CD4-positive, alpha-beta T cell treated with Interleukin-17A for 1 hour (primary cell): ENCODE measurements at places on chromosomes 4 and X.
A peak's percentile ranks its signal among the peaks of the same experiment; 100 is the strongest.

DNA sequence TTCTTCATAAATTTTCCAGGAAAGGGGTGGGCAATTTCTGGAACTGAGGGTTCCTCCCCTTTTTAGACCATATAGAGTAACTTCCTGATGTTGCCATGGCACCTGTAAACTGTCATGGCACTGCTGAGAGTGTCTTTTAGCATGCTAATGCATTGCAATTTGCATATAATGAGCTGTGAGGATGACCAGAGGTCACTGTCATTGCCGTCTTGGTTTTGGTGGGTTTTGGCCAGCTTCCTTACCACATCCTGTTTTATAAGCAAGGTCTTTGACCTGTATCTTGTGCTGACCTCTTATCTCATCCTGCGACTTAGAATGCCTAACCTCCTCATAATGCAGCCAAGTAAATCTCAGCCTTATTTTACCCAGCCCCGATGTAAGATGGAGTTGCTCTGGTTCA lies 577.8 kb downstream of the NLGN4X start:
- DNase-seq: no peak

DNA sequence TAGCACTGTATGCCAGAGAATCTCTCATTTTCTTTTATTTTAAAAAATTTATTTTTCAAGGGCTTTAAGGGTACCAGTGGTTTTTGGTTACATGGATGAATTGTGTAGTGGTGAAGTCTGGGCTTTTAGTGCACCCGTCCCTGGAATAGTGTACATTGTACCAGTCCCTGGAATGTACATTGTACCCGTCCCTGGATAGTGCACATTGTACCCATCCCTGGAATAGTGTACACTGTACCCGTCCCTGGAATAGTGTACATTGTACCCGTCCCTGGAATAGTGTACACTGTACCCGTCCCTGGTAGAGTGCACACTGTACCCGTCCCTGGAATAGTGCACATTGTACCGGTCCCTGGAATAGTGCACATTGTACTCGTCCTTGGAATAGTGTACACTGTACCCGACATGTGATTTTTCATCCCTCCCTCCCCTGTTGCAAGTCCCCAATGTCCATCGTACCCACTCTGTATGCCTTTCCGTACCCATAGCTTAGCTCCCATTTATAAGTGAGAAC lies 56.1 kb upstream of the HELT start:
- no peak for DNase-seq

DNA sequence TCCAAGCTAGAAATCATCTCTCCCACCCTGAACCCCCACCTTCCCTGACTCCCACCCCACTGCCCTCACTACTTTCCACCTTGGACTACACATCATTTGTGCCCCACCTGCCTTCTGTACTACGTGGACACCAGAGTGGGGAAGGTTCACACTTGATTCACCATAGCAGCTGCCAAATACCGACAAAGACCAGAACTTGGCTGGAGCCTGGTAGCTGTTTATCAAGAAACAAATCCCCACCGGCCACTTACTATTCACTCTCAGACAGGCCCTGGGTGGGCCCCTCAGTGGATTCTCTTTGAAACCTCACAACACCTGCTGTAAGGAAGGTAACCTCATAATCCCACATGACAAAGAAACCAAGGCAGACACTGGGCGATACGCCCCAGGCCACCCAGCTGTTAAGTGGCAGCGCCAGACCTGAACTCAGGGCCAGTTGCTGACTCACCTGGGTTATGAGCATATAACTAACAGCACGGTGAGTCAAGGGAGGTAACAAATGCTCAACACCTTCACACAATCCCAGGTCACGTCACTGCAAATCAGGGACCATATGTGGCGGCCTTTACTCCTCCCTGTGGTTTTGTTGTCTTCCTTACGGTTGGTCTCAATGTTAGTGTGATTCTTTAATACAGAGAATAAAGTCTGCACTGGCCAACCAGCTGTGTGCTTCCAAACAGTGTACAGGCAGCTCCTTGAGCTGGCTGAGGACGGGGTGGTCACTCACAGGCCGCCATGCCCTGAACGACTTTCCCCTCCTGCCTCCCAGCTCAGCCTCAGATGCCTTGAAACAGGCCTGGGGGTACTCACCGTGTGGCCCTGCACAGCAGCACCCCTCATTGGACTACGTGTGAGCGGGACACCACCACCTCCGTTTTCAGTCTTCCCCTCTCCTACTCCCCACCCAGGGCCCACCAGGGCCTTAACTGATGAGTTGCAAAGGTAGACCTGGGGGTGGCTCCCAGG lies 7.5 kb downstream of the WDR1 start:
- DNase-seq: peak; percentile 57

GRCh38 chr4:139208404-139208945 lies 31.5 kb upstream of the ELF2 start:
- DNase-seq: peak; percentile 41

DNA sequence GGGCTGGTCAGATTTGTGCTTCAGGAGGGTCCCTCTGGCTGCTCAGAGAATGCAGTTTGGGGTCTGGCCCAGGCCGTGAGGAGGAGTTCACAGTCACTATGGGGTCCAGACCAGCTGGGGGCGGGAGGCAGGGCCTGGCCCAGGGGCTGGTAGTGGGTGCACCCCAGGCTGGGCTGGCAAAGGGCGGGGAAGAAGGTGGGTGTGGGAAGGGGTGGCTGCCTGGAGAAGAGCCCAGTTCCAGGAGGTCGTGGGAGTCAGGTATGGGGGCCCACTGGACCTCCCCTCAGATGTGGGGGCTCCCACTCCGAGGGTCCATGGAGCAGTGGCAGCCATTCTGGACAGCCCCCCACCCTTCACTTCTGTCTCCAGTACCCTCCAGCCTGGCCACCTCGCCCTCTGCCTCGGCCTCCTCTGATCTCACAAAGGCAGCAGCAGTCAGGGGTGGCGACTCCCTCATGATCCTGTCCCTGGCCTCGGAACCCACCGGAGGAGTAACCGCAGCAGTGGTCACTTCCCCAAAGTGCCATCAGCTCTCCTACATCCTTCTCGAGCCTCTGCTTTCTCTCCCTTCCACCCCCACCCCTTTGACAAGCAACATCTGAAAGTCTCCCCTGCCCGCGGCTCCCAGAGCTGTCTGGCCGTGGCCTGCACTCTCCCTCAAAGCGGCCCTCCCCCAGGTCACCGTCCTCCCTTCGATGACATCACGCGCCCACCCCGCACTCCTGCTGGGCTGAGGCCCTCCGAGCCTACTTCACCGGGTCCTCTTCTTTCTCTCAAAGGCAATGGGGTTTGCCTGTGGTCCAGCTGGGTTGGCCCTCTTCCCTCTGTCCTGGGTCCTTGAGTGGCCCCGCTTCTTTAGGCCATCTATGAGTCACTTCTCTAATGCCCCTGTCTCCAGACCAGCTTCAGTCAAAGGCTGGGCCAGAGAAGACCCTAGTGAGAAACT lies 1.7 kb upstream of the SLC6A8 start:
- no peak for DNase-seq

DNA sequence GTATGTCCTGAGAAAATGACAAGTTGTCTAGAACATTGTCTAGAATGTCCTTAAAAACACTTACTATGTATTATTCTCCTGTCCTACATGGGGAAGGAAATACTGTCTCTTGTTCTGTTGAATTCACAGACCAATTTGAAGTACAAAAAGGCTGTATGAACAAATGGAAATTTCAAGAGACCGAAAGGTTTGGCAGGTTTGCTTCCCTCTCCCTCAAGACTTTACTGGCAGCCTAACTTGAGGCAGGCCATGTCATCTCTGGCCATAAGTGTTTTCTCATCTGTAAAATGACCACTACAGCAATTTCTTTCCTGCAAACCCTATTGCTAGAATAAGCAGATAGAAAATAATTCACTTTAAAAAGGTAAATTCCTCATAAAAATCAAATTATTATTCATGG lies 191.2 kb upstream of the BMP3 start:
- DNase-seq: no peak

GRCh38 chr4:103786014-103786413 lies 66.2 kb upstream of the TACR3 start:
- no peak for DNase-seq

GRCh38 chr4:86686741-86687140 lies 92.6 kb downstream of the PTPN13 start:
- DNase-seq: no peak

DNA sequence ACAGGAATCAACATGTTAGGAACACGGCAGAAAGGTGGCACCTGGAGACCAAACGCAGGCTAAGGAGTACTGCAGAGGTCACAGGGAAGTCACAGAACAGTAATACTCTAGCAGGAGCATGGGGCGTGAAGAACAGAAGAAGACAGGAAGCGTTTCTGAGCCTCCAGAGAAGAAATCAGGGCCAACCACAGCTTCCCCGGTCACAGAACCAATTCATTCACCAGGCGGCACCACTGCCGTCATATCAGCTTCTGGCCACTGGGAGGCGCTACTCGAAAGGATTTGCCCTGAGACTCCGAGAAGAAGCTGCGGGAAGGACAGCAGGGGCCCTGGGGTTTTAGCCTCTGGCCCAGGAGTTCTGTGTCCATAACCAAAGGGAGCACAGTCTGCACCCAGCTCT lies 78.0 kb upstream of the DRD5 start:
- peak; percentile 73 for DNase-seq

DNA sequence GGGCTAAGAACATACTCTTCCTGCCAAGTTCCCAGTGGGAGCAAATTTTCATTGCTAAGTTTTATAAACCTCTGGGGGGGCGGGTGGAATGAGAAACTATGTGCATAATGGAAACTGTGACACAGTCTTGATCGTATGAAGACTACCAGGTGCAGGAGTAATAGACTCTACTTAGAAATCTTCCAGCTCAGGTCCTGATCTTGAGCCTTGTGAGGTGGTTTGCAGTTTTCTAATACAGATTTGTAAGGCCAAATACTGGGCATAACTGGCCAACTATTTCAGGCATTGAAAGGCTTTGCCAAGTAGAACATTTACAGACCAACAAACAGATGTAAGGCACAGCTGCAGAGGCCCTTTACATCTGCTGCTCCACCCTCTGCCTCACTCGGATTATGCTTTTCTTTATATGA lies 89.7 kb upstream of the CBR4 start:
- no peak for DNase-seq

- no peak for DNase-seq
Measured at GRCh38 chrX:10031746-10032145, 64.6 kb downstream of the CLDN34 start.

GRCh38 chr4:77931452-77932135 lies 69.0 kb downstream of the MRPL1 start:
- no peak for DNase-seq

DNA sequence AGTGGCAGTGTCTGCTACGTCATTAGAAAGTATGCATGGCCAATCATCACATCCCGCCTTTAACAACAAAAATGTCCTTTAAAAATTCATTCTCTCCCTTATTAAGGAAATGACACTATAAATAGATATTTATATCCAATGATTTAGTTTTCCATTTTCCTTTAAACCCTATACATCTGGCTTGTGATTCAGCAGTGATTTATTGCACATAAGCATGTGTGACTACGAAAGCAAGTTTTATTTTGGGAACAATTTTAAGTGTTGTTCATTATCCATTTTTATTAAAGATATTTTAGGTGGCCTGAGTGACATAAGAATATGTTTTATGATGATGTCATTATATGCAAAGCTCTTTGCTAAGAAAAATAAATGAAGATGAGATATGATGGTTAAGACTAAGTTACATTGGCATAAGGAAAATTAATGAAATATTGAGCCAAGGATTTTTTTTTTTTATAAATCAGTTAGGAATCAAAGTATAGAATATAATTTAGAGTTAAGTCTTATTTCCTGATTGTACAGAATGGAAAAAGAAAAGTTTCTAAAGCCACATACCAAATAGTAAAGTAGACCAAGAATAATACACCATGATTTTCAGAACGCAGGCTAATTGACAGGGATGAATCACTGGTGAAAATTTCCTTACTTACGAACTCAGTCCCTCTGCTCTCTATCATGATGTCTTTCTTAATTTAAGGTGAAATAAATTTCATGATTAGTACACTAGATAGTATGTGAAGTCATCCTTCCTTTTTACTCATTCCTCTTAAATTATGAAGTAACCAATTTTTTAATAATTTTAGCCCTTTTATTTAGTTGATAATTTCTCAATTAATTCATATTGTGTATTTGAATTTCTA lies 822.4 kb downstream of the FAT4 start:
- DNase-seq: no peak

DNA sequence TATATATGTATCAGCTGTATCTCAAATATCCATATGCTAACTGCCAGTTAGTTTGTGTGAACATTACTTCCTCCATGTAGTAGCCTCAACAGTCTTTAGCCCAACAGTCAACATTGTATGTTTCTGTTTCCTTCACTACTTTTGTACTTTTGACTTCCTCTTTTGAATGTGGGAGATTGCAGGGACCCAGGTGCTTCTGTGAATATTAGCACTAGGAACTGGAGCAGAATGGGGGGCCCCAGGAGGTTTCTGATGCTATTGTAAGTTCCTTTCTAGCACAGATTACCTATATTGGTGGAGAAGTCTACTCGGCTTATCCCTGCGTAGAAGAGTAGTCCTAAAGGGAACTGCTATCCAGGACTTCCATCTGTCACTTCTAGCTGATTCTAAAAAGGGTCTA lies 2.3 kb downstream of the PLAC8 start:
- peak; percentile 44 for DNase-seq

GRCh38 chr4:159562366-159562765 lies 459.5 kb downstream of the RAPGEF2 start:
- no peak for DNase-seq

DNA sequence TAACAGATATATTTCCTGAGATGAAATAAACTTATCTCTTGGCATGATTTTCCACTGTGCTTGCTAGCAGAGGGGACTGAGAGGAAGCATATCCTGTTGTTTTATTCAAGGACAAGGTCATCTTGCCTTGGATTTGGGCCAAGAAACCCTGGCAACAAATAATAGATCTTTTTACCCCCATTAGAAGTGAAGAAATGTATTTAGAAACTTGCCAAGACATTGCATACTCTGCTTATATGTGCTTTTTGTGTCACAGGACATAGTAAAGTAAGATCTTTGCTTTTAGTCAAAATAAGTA lies 170.2 kb downstream of the RAPGEF2 start:
- no peak for DNase-seq

DNA sequence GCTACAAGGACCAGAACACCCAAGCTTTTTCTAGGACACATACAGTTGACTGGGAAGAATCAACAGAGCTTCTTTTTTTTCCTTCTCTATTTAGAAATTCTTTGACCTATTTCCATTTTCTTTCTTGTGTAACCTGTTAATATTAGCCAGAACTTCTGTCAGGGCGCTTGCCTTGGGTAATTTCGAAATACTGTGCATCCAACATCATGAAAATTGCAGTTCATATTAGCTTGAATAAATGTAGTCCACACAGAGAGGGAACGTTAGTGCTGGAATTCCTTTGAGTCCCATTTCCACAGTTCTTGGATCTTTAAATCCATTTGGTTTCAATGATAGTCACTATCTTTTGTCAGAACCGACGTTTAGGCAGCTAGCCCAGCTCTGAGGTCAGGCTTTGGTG lies 141.8 kb downstream of the MXRA5 start:
- no peak for DNase-seq

DNA sequence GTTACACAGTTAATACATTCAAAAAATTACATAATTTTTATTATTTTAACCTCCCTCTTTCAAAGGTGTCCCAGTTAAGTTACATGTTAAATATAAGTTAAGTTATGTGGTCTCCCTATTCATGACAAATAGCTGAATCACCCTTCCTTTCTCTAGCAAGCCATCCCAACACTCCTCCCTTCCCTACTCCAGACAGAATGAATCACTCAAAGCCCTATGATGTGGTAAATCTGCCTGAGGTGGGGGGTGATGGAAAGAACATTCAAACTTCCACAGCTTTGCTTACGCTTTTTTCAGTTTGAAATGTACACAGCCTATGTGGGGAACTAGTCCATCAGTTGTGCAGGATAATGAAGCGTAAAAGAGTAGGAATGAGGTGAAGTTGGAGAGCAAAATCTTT lies 90.2 kb downstream of the CXCL13 start:
- DNase-seq: no peak

- peak; percentile 26 for DNase-seq
Measured at GRCh38 chrX:51614353-51615012, 4.2 kb downstream of the CENPVL3 start.

- no peak for DNase-seq
Measured at GRCh38 chr4:77014256-77014655, 61.5 kb downstream of the CCNI start.
